Naive thymus-derived CD8-positive, alpha-beta T cell (primary cell): ENCODE measurements at places on chromosomes 13 and 19. TPM values are rescaled to one million over a fixed set of nuclear protein-coding genes. Genes with fewer than 3 reads are reported as not detected.

Gene CGB8
- polyA plus RNA-seq, result not detected

Gene MAU2
- 20.6 TPM for polyA plus RNA-seq

Gene TTC9B
- polyA plus RNA-seq, result not detected

Gene VAV1
- 18.7 TPM for polyA plus RNA-seq

Gene ZNF473
- 7.0 TPM for polyA plus RNA-seq

Gene GAS6
- 0.23 TPM for polyA plus RNA-seq

Gene HIPK4
- polyA plus RNA-seq, result not detected

Gene ZNF442
- 0.88 TPM for polyA plus RNA-seq
